ENCODE measurements at places on chromosomes 2 and 18.
A peak's percentile ranks its signal among the peaks of the same experiment; 100 is the strongest.

- no peak for DNase-seq
- no peak overlapping the region for H3K27ac ChIP-seq
- H3K36me3 ChIP-seq, result no peaks in the 10 kb centered on the region
- H3K27me3 ChIP-seq, result no peaks in the 10 kb centered on the region
Measured at GRCh38 chr18:47679864-47680263, 250.6 kb downstream of the SMAD2 start.

GRCh38 chr18:34492652-34493051, 217.4 kb upstream of the DTNA start:
- H3K36me3 ChIP-seq, result no peaks in the 10 kb centered on the region
- H3K4me3 ChIP-seq, result peak overlapping the region; percentile 53
- no peak overlapping the region for H3K27ac ChIP-seq
- DNase-seq, result no peak
- peaks cover 26% of the 10 kb centered on the region for H3K27me3 ChIP-seq

DNA sequence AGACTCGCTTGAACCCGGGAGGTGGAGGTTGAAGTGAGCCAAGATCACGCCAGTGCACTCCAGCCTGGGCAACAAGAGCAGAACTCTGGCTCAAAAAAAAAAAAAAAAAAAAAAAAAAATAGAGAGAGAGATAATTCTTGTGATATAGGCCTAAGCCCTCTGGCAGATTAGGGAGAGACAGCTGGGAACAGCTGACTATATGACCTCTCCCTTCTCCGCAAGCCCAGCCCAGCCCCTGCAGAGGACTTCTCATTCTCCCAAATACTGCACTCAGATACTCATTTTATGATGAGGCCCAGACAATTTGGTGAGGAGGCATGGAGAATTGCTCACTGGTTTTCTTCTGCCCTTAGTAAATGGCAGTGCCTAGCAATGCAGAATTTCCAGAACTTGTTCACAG, 262.0 kb downstream of the HAUS1 start:
- no peak for DNase-seq
- no peaks in the 10 kb centered on the region for H3K4me1 ChIP-seq
- no peaks in the 10 kb centered on the region for H3K36me3 ChIP-seq
- no peaks in the 10 kb centered on the region for H3K27me3 ChIP-seq

GRCh38 chr2:219551441-219552381, 7.9 kb downstream of the TMEM198 start:
- H3K36me3 ChIP-seq, result no peaks in the 10 kb centered on the region
- no peak overlapping the region for H3K27ac ChIP-seq
- H3K4me1 ChIP-seq, result peaks cover 14% of the 10 kb centered on the region
- no peak for DNase-seq

GRCh38 chr2:85457877-85458316, 39.4 kb downstream of the SH2D6 start:
- DNase-seq, result no peak
- H3K36me3 ChIP-seq, result no peaks in the 10 kb centered on the region
- no peaks in the 10 kb centered on the region for H3K27me3 ChIP-seq
- H3K27ac ChIP-seq, result no peak overlapping the region

DNA sequence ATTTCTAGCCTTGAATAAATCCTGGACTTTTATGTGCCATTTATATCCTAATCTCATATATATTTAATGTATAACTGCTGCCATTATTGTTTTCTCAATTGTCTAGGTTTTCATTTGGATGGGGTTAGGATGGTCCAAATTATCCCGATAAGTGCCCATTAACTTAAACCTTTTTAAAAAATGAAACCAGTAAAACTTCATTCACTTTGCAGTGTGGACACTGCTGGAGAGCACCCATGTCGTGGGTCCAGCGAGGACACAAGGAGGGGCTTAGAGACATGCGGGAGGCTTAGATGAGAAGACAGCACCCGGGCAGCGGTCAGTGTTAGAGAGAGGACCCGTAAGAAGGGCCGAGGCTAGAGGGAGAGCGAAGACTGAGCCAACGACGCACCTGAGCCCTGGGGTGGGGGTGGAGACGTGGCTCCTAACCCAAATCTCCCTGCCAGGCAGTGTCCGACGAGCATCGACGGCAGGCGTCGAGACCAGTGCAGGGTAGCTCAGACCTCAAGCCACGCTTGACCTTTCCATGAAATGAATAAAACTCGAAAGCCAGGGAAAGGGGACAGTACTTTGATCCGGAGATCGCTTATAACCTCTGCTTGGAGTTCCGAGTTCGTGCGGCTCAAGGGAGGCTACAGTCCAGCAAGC, 9.0 kb upstream of the EN1 start:
- H3K4me1 ChIP-seq, result peaks cover 17% of the 10 kb centered on the region
- peaks cover 98% of the 10 kb centered on the region for H3K27me3 ChIP-seq

DNA sequence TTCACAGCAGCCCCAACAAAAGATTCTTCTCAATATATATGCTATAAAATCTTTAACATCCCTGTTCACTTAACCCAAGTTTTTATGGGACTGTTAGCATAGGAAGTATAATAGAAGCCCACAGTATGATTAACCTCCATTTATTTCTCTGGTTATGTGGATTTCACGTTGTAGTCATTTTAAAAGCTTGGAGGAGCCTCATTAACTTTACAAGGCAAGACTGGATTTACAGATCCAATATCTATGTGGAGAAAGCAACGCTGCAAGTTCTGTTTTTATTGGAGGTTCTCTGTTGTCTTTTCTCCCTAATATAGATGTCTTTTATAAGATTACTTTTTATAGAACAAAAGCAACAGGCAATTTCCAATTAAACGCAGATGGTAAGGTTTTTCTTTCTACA, 114.9 kb upstream of the SYT4 start:
- DNase-seq, result no peak
- no peak overlapping the region for H3K27ac ChIP-seq
- no peak overlapping the region for H3K4me3 ChIP-seq
- no peaks in the 10 kb centered on the region for H3K27me3 ChIP-seq

DNA sequence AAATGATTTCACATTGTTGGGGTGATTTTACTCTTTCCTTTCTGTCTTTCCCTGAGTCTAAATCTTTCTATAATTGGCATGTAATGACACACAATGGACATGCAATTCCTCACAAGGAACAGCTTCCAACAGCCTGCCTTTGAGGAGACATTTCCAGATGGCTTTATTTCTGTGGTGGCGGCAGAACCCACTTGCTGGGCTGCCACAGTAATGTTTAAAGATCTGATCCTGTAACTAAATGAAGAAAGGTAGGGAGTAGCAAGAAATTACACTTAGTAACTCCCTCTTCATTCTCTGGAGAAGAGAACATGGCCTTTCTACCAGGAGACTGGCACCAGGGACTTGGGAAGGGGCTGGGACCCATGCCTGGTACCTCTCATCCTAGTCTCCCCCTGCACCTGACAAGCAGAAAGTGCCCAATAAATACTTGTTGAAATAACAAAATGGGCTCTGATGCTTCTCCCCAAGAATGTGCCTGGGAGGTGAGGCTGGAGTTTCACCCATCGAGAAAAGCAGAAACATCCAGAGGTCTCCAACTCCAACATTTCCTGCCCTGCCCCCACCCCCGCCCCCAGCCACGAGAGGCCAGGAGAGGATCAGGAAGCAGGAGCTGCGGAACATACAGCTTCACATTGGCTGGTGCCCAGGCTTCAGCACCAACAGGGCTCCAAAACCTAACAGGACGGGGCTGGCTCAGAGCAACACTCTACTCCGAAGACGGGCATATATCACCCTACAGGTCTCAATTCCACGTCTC, 92.1 kb downstream of the PXDN start:
- H3K27me3 ChIP-seq, result no peaks in the 10 kb centered on the region
- peaks cover 17% of the 10 kb centered on the region for H3K36me3 ChIP-seq
- peaks cover 37% of the 10 kb centered on the region for H3K4me1 ChIP-seq
- DNase-seq, result no peak
- H3K4me3 ChIP-seq, result no peak overlapping the region
- peak overlapping the region; percentile 11 for H3K27ac ChIP-seq

GRCh38 chr2:222257645-222258044, 41.2 kb downstream of the PAX3 start:
- no peaks in the 10 kb centered on the region for H3K27me3 ChIP-seq
- H3K36me3 ChIP-seq, result no peaks in the 10 kb centered on the region
- H3K27ac ChIP-seq, result no peak overlapping the region
- no peak for DNase-seq
- H3K4me1 ChIP-seq, result no peaks in the 10 kb centered on the region
- no peak overlapping the region for H3K4me3 ChIP-seq

DNA sequence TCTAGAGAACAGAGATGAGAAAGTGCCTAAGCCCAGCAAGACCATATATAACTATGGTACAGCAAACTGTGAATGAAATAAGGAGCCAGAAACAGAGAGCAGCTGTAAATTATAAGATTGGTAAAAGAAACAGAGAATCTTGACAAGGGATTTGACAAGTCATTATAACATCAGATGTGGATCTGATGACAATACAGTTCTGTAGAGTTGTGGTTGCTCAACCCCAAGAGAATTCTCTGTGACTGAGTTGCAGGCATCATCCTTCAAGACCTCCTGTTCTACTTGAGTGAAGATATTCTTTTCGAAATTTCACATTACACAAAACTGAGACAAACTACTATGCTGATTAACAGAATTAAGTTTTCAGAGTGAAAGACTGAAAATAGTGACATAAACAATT, 343.1 kb upstream of the SLC39A10 start:
- H3K36me3 ChIP-seq, result no peaks in the 10 kb centered on the region
- no peak overlapping the region for H3K4me3 ChIP-seq
- no peaks in the 10 kb centered on the region for H3K27me3 ChIP-seq
- no peak for DNase-seq
- no peaks in the 10 kb centered on the region for H3K4me1 ChIP-seq

GRCh38 chr2:62147610-62148301, 48.2 kb upstream of the B3GNT2 start:
- H3K27ac ChIP-seq, result no peak overlapping the region
- H3K36me3 ChIP-seq, result no peaks in the 10 kb centered on the region
- no peak overlapping the region for H3K4me3 ChIP-seq
- DNase-seq, result no peak

- peaks cover 36% of the 10 kb centered on the region for H3K27me3 ChIP-seq
- H3K27ac ChIP-seq, result no peak overlapping the region
- no peak for DNase-seq
- H3K36me3 ChIP-seq, result no peaks in the 10 kb centered on the region
Measured at GRCh38 chr2:173359231-173359630, 4.6 kb downstream of the CDCA7 start.

DNA sequence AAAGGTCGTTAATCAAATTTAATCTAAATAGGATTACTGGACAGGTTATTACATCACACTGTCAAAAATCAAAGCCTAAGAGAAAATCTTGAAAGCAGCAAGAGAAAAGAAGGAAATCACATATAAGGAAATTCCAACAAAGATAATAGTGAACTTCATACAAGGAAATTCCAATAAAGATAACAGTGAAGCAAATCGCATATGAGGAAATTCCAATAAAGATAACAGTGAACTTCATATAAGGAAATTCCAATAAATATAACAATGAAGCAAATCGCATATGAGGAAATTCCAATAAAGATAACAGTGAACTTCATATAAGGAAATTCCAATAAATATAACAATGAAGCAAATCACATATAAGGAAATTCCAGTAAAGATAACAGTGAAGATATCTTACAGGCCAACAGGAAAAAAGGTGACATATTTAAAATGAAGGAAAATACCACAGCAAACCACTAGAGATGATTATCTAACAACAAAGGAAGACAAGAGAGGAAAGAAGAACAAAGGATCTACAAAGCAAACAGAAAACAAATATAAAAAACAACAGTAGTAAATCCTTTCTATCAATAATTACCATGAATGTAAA, 787.7 kb downstream of the CCDC85A start:
- H3K36me3 ChIP-seq, result no peaks in the 10 kb centered on the region
- no peaks in the 10 kb centered on the region for H3K27me3 ChIP-seq
- H3K4me1 ChIP-seq, result no peaks in the 10 kb centered on the region
- H3K4me3 ChIP-seq, result no peak overlapping the region

GRCh38 chr18:48263914-48264902, 145.0 kb downstream of the ZBTB7C start:
- DNase-seq, result no peak
- no peak overlapping the region for H3K4me3 ChIP-seq
- H3K27ac ChIP-seq, result no peak overlapping the region
- no peaks in the 10 kb centered on the region for H3K27me3 ChIP-seq

DNA sequence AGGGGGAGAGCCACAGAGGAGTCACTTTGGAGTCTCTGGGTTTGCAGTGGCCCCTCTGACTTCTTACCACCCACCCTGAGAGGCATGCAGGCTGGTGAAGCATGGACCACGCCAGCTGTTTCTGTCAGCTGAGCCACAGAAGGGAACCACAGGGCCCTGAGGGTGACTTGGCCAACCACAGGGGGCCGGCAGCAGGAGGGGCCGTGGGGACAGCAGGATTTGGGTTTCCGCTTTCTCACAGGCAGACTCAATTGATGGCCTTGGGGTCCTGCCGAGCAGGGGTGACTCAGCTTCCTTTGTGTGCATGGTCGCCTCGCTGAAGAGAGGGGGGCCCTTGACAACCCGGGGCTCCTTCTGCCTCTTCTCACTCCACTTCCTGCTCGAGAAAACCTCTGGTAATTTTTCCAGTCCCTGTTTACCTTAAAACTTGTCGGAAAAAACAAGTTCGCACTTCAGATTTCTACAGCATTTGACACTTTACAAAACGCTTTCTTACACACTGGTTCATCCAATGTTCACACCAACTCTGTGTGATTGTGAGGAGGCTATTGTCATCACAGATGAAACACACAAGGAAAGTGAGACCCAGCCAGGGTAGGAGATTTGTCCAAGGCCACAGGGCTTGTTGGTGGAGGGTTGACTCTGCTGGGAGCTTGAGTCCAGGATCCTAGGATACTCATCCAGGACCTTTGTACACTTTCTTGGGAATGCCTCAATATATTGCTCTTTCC, 311.2 kb downstream of the LPIN1 start:
- no peak overlapping the region for H3K4me3 ChIP-seq
- H3K36me3 ChIP-seq, result no peaks in the 10 kb centered on the region
- no peaks in the 10 kb centered on the region for H3K4me1 ChIP-seq
- no peak overlapping the region for H3K27ac ChIP-seq

GRCh38 chr2:162475661-162476060, 131.7 kb downstream of the GCA start:
- DNase-seq, result no peak
- H3K27ac ChIP-seq, result no peak overlapping the region

- H3K36me3 ChIP-seq, result no peaks in the 10 kb centered on the region
- H3K4me3 ChIP-seq, result no peak overlapping the region
- H3K4me1 ChIP-seq, result no peaks in the 10 kb centered on the region
- peaks cover 6% of the 10 kb centered on the region for H3K27me3 ChIP-seq
Measured at GRCh38 chr2:232444409-232445148, 11.4 kb upstream of the ALPI start.
